ENCODE measurements at places on chromosomes 6 and 20.

DNA sequence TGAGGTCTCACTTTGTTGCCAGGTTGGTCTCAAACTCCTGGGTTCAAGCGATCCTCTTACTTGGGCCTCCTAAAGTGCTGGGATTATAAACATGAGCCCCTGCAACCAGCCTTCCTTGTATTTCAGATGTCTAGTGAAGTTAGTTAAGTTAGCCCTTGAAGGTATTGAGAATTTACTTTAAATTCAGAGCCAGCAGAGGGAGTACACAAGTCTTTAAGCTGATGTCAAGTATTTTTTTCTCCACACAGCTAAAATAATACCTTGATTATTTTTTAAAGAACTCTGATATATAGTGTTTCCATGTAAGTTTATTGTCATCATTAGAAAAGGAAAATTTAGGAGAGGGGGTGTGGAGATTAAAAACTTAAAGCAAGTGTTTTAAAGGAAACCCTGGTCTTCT is 9.8 kb downstream of the FOXO3 start:
- no peak for DNase-seq

DNA sequence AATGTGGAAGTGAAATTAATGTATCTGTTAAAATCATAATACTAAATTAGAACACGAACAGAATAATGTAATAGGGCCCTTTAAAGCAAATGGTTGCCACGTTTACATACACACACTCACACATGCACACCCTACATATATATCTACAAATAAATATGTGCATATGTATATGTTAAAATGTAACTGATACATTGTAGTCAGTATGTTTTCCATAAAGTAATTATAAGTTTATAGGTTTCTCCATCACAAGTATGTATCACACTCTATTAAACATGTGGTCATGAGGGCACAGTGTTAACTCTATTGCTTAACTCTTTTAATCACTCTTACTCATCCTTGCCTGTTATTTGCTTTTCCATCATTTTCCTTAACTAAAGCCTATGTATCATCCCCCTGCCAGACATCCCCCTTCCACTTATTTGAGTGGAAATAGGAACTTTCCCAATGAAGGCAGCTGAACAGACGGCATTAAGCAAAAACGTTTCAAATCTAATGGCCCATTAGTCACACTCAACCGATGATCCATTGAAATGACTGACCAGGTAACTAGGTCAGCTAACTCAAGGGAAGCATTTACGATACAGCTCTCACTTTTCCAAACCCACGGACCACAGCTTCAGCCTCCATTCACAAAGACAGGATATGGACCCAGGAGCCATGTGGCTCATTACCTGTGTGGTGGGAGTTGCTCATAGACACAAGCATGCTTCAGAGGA is 89.3 kb downstream of the HAO1 start:
- DNase-seq = no peak

- peak; percentile 16 for DNase-seq
Observed at GRCh38 chr20:31602779-31603441, 2.2 kb upstream of the ID1 start.

DNA sequence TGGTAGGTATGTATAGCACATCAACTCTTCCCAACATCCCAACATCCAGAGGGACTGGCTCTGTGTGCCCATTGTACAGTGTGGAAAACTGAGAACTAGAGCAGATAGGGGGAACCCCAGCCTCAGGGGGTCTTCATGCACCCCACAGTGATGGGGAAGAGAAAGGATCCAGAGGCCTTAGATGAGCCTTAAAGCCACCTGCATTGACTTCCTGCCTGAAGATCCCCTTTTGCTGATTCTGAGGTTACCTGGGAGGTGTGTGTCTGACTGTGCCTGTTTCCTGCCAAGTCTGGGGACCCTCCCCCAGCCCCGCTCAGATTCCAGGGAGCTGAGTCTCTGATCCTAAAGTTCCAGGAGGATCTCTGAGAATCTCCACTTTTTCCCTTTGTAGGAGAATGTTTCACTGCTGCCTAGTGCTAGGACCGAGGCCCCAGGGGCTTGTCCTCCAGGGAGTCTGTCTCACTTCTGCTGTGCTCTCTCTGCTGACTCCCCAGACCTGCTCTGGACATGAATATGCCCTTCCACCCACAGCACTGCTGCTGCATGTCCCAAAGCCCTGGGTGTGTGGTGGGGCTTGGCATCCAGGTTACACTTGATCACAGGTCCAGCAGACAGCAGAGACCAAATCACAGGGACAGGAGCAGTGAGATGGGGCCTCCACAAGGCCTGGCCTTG is 12.8 kb upstream of the PGC start:
- no peak for DNase-seq

DNA sequence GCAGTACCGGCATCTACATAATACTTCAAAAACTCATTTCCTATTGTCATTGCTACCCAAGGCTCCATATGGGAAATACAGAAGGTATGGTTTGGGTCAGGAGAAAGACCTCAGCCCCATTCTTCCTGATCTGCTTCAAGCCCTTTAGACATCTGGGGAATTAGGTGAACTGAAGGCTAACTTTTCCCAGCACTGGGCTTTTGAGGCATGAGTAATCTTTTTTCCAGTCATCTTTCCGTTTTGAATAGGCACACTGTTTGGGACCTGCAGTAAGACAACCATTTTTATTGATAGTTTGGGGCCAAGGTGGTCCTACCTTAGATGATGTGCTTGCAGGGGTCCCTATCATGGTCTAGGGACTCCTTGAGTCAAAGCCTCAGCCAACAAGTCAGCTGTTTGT is 198.4 kb downstream of the HAO1 start:
- no peak for DNase-seq

- DNase-seq = no peak
Observed at GRCh38 chr6:125198398-125198937, 44.9 kb downstream of the TPD52L1 start.

GRCh38 chr20:44703183-44703925 is 11.8 kb upstream of the CCN5 start:
- DNase-seq = no peak

DNA sequence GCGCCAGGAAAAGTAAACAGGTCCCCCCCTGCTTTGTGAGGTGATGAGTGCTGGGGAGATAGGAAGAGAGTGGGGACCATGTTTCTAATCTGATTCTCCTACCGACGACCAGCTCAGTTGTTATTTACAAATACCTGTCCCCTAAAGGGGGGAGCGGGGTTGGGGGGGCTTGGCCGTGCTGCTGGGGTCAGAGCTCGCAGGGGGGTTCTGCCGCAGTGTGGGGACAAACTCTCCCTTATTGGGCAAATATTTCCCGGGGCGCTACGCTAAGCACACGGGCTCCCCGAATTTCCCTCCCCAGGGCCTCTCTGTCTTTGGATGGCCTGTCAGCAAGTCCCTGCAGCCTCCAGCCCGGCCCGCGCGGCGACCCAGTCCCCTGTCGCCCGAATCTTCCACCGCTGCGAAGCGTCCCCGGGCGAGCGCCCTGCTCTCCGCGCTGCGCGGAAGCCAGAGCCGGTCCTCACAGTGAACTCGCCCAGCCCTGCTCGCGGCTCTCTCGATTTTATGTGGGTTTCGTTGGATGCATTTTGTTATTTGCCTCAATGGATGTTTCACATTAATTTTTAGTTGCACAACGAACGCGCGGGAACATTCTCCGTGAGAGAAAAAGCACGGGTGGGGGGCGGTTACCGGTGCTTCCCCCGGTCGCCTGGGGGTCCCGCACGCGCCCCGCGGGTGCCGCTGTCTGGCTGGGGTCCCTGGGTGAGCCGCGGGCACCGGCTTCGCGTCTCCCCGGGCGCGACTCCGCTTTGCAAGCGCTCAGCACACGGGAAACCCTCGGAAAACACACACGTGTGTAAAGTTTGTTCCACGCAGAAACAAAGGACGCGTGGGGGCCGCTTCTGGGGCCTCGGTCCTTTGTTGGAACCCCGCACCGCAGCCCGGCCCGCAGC is 1.5 kb upstream of the STX16 start:
- DNase-seq = no peak

- no peak for DNase-seq
Observed at GRCh38 chr6:147226163-147226724, 22.0 kb downstream of the STXBP5 start.

- no peak for DNase-seq
Observed at GRCh38 chr6:12467706-12468670, 177.8 kb downstream of the EDN1 start.

- no peak for DNase-seq
Observed at GRCh38 chr20:32594204-32594603, 9.1 kb upstream of the NOL4L start.

DNA sequence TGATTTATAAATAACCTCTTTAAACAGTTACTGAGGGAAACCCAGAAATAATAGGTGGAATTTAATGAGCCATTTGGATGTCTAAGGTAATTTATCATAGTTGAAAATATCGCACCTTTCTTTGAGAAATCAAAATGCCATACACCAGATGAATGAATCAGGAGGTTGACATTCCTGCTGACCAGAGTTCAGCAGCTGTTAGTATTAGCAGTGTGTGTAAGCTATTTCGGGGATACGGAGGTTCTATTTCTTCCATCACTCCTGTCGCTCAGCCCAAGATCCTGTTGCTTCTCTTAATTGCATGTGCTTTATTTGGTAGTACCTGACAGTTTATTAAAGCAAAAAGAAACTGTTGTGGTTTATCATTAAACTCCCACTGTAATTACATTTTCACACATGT is 67.1 kb downstream of the HDGFL1 start:
- no peak for DNase-seq

DNA sequence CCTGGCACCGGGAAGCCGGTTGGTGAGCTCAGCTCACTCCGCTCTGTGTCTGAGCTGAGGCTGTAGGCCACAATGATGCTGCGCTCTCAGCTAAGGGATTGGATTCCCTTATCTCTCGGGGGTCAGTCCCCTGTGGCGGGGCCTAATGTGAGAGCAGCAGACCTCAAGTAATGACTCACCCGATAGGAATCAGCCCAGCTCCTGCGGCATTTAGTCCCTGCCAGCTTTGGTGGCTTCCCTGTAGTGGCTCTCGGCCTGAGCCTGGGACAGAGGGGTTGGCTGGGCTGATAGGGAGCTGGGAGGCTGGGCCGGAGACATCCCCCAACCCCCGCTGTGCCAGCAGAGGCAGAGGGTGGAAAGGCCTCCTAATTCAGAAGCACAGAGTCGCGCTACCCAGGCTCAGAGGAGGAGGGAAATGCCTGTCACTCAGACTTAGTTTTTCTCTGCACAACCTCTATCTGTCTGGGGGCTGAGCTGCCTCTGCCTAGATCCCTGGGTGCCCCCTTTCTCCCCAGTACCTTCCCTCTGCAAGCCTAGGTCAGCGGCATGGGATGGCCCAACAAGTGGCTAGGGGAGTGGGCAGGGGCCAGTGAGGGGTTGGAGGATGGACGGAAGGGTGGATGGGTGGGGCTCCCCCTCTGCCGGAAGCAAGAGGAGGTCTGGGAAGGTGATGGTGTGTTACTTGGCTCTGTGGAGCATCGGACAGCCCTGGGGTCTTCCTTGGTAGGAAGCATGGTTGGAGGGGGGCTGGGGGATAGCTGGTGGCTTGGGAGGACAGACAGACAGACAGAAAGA is 92.2 kb downstream of the CDH22 start:
- DNase-seq = no peak

DNA sequence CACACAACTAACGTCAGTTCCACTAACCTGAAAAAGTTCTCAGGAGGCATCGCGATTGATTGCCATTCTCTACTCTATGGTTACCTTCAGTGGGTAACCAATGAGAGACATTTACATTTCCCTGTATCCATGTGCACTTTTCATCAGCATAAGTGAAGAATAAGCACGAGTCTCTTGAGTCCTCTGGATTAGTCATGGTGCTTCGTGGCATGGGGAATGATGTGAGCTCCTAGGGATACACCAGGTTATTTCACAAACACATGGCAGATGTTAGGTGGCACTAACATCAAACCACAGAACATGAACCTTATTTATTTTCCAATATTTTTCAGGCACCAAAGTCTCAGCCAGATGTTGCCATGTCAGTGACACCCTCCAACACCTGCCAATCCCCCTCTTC is 64.0 kb downstream of the FYN start:
- DNase-seq = no peak

DNA sequence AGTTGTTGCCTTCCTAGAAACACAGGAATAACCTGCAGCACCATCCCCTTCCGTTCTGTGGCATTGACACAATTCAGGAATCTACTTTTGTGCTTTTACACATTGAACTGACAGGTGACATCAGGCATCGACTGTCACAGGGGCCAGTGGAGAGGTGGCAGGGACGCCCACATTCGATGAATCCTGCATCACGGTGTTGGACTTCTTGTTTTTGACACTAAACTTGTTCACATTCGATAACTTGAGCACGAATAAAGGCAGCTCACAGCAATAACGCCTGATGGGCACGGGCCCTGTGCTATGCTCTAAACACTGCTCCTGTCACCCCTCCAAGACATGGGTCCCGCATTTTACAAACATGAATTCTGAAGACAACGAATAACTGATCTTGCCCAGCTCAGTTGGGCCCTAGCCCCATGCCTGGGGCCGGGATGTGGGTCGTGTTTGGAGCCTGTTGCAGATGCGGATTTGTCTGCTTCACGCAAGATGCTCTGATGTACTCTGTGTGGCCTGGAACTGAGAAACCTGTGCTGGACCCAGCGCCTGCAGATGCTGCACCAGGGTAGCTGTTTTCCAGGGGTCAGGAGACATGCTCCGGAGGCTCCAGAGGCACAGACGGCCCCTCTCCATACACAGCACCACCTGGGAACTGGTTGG is 75.7 kb downstream of the TTLL2 start:
- DNase-seq = no peak

GRCh38 chr6:170085475-170086401 is 205.1 kb downstream of the DLL1 start:
- no peak for DNase-seq

- peak; percentile 56 for DNase-seq
Observed at GRCh38 chr20:46013829-46014516, 5.3 kb downstream of the MMP9 start.

DNA sequence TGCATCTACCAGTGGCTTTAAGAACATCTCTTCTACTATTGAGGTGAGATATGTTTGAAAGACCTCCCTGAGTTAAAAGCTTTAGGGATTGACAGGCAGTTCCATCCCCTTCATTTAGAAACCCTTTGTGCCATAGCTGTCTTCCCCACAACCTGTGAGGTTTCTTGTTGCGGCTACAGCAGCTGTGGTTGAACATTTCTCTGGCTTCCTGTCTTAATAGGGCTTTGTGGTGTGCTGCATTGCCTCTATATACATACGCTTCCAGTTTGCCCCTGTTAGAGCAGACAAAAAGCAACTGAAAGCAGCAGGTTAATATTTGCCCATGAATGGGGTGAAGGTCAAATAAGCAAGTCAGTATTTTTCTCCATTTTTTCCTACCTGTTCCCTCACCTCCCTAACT is 210.2 kb downstream of the TMEM200A start:
- peak; percentile 15 for DNase-seq
